Activated T-helper 9 cell treated with anti-CD3 and anti-CD28 coated beads, Interleukin-2, amount 50 U/mL, for 16 hours (primary cell): ENCODE measurements at places on chromosomes 5 and 9.

DNA sequence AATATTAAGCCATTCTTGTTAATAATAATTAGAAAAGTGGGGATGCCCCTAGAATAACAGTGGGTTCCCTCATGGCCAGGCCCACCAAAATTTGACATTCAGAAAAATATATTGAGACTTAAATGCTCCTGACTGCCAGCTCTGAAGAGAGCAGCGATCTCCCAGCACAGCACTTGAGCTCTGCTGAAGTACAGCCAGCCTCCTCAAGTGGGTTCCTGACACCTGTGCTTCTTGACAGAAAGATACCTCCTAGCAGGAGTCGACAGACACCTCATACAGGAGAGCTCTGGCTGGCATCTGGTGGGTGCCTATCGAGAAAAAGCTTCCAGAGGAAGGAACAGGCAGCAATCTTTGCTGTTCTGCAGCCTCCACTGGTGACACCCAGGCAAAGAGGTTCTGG is 261.5 kb downstream of the DTWD2 start:
- no peak for DNase-seq

- no peak for DNase-seq
These were observed 134.9 kb downstream of the MRPS30 start for GRCh38 chr5:44943647-44944046.

DNA sequence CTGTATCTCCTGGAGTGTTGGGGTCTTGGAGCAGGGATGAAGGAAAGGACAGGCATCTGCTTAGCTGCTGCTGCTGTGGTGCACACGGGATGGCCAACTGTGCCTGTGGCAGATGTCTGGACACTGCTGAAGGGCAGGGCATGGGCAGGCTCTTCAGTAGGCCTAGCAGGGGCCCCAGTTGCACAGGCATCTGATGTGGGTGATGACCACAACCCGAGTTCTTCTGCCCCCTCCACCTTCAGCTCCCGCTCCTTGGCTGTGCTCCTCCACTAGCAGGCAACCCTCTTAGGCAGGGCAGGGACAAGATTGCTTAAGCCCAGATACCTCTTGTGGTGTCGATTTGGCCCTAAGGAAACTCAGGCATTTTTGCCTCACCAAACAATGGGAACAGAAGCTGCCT is 9.0 kb upstream of the MEGF10 start:
- no peak for DNase-seq

GRCh38 chr5:96896276-96896675 is 20.0 kb downstream of the ERAP2 start:
- DNase-seq = no peak

DNA sequence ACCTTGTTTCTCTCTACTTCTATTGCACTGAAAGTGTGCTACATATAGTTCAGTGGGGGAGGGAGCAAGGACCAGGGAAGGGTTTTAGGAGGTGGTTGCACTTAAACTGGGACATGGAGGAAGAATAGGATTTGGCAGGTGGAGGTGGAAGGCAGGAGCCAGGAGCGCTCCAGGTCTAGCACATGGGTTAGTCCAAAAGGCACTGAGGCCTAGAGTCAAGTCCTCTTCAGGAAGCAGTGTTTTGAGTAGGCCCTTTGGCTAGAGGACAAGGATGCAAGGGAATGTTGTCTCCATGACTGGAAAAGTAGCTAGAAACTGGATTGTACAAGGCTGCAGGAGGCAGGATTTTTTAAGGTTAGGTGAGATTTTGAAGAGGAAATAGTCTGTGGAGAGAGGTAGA is 31.5 kb downstream of the AOPEP start:
- no peak for DNase-seq

- DNase-seq = no peak
These were observed 2.4 kb downstream of the MACIR start for GRCh38 chr5:103260951-103261350.

GRCh38 chr9:22141908-22142307 is 132.8 kb upstream of the CDKN2B start:
- DNase-seq = no peak

DNA sequence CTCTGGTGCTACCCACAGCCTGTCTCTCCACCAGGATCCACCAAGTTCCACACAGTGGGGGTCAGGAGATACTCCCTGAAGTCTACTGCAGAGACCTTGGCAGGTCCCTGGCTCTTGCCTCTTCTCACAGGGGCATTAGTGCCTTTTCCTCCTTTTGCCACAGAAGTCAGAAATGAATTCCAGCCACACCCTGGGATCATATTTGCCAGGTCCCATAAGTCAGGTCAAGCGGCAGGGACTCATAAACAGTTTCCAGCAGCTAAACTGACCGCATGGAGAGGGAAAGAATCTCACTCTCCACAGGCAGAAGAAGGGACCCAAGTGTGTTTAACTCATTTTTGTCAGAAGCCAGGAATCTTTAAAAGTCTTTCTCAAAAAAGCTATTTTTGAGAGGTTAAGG is 13.3 kb upstream of the IFNK start:
- no peak for DNase-seq

DNA sequence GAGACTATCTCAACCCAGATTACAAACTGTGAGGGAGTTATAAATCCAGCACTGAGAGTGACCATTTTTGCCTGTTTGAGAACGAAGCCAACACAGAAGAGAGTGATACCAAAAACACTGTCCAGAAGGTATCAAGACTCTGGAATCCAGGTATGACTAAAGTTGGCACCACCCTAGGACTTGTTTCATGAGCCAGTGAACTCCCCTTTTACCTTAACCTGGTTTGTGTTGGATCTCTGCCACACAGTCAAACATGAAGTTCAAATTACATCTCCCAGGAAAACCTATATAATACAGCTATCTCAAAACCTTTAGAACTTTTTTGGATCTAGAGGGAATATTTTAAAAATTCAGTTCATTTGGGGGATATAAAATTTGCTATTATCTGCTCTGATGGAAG is 11.4 kb downstream of the ZBTB5 start:
- no peak for DNase-seq

DNA sequence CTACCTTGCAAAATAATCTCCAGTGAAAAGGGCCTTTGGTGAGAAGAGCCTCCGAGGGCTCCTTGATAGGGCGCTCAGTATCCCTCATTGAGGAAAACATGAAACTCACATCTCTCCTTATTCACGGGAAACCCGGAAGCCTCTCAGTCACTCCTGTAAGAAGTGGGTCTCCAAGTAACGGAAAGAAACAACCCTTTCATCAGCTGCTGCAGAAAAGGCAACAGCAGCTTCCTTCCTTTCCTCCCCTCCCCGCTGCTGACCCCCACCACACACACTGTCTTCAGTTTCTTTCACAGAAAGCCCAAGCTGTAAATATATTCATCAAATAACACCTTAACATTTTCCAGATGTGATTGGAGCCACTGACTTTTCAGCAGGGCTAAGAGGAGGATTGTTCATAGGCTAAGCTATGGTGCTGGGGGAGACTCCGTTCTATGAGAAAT is 81.4 kb downstream of the C9orf152 start:
- no peak for DNase-seq

DNA sequence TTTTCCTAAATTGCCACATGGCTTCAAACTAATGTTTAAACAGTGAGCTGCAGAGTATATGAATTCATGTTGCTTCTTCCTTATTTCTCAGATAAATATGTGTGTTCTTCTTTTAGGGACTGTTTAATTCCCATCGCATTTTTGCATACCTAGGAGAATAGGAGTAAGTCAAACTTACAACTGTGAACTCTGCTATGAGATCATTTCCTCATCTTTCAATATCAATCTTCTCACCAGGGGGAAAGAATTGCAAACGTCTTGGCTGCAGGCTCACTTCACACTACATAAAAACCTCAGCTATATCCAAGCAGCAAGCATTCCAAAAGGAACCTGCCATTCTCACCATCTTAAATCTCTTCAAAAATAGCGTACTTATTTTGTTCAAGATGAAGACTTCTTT is 271.0 kb downstream of the DNAH5 start:
- DNase-seq = no peak

GRCh38 chr9:107952773-107953172 is 463.2 kb upstream of the KLF4 start:
- DNase-seq = no peak

GRCh38 chr9:5851445-5851844 is 18.5 kb upstream of the ERMP1 start:
- peak; percentile 9 for DNase-seq

DNA sequence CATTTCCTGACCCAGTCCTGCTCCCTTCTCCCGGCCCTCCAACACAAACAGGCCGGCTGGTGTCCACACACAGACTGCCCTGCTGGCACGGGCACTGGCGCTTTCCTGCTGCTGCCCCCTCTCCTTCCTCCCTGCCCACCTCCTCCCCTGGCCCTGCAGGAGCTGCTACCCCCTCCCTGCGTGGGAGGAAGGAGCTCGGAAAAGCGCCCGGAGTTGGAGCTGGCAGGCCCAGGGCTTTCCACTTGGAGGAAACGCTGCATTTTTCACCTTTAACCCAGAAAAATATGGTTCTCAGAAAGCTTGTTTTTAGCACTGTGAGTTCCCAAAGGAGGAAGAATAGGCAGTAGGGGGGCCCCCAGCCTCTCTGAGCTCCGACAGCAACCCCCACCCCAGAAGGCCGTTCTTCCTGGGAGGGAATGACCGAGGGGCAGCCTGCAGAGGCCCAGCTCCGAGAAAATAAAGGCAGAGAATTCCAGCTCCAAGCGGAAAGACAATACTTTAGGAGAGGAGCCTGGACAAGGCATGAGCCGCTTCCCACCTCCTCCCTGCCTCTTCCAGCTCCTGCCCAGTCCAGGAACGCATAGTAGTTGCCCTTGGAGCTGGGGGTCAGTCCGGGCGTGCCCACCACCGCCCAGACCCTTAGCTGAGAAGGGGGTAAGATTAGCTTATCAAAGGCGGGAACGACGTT is 88.9 kb downstream of the LIFR start:
- DNase-seq = no peak

DNA sequence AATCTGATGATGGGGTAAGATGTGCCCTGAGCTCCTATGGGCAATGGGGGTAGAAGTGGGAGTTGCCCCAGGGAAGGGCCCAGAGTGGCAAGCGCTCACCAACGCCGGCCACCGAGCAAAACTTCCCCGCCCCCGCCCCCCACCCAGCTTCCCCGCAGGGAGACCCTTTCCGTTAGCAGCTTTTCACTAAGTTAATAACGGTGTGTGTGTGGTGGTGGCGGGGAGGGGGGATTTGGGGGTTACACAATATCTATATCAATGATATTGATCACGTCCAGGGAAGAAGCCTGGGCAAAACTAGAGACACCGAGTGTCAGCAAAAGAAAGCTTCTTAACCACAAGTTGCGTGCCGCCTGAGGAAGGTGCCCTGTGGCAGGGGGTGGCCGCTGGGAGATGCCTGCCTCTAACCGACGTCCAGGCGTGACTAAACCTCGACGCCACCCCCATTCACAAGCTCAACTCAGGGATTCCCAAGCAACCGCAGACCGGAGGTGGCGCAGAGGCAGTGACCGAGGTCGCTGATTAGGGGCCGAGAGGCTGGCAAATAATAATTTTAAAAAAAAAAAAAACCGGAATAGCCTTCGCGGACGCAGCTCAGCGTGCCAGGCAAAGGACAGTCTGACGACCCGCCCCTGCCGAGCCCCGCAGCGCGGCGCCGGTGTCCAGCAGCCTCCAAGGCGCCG is 222.6 kb downstream of the MEF2C start:
- DNase-seq = no peak

- no peak for DNase-seq
These were observed 36.3 kb upstream of the LRRTM2 start for GRCh38 chr5:138911441-138911840.

GRCh38 chr9:106869458-106869857 is 6.5 kb downstream of the ZNF462 start:
- DNase-seq = no peak

GRCh38 chr5:68287976-68288706 is 72.6 kb downstream of the PIK3R1 start:
- DNase-seq = peak; percentile 19

GRCh38 chr5:180689071-180689694 is 39.8 kb upstream of the FLT4 start:
- DNase-seq = no peak

DNA sequence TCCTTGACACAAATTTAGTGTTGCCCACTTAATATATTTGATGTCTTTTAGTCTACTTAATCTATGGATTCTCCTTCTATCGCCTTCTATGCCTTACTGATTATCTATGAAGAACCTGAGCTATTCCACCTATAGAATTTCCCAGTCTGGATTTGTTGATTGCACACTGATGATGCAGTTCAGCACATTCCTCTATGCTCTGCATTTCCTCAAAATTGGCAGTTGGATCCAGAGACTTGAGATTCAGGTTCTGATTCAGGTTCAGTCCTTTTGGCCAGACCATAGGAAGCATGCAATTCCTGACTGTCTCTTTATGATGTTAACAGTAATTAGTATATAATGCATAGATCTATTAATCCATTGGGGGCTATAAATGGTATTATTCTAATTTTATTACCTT is 13.8 kb downstream of the SLC22A5 start:
- DNase-seq = no peak

- no peak for DNase-seq
These were observed 416.1 kb upstream of the TRPC7 start for GRCh38 chr5:136781464-136781863.

GRCh38 chr9:83649080-83649479 is 26.1 kb downstream of the IDNK start:
- DNase-seq = peak; percentile 59

GRCh38 chr5:111254613-111255012 is 30.4 kb downstream of the CAMK4 start:
- DNase-seq = peak; percentile 63

GRCh38 chr5:5398071-5398470 is 24.4 kb upstream of the ICE1 start:
- no peak for DNase-seq

- DNase-seq = no peak
These were observed 227.5 kb downstream of the CACNA1B start for GRCh38 chr9:138105123-138105415.

DNA sequence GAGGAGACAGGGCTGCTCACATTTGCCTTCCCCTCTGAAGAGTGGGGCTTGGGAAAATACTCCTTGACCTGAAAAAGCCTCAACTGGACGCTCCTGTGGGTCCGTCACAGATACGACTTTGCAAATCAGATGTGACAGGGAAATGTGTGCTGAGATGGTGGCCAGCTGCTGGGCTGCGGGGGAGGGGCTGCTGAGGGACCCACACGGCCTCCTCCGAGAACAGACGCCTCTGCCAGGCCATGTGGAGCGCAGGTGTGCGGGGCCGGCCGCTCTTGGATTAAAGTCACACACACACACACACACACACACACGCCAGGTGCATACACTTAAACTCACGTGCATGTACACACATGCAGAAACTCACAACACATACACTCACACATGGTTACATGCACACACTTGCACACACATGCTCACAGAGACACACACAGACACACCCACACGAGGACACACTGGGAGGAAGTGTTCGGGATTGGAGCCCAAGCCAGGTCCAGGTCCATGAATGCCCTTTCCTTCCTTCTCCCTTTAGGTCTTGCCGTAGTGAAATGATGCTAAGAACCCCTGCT is 167.4 kb downstream of the GAPVD1 start:
- no peak for DNase-seq

DNA sequence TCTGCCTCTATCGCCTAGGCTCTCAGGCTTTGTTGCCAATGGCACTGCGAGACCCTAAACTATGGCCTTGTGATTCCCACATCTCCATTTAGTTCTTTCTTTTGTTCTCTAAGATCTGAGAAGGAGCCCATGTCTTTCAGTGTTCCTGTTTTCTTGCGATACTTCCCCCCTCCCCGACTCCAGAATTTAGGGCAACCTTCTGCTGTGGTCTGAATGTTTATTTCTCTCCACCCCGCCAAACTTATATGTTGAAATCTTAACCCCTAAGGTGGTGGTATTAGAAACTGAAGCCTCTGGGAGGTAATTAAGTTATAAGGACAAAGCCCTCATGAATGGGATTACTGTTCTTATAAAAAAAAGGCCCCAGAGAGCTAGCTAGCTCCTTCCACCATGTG is 6.4 kb downstream of the TMC1 start:
- DNase-seq = no peak
